ENCODE measurements at places on chromosomes 11 and 22.

- DNase-seq: no peak
Measured at GRCh38 chr11:19864141-19865140, 151.8 kb downstream of the NAV2 start.

DNA sequence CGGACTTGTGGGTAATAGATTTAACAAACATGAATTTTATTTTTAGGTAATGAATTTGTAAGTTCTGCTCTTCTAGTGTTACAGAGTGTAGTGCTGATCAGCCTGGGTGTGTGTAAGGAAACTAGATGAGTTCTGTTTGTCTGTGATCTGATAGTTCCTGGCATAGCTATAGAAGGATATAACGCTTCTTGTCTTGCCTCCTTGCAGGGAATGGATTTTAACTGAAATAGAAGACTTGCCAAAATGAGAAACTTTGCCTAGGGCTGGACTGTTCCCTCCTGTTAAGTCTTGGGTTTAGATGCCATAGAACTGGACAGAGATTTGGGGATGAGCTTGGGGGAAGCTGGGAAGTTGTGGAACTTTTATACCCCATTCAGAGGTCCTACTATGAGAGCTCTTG is 11.6 kb downstream of the CCDC81 start:
- no peak for DNase-seq

DNA sequence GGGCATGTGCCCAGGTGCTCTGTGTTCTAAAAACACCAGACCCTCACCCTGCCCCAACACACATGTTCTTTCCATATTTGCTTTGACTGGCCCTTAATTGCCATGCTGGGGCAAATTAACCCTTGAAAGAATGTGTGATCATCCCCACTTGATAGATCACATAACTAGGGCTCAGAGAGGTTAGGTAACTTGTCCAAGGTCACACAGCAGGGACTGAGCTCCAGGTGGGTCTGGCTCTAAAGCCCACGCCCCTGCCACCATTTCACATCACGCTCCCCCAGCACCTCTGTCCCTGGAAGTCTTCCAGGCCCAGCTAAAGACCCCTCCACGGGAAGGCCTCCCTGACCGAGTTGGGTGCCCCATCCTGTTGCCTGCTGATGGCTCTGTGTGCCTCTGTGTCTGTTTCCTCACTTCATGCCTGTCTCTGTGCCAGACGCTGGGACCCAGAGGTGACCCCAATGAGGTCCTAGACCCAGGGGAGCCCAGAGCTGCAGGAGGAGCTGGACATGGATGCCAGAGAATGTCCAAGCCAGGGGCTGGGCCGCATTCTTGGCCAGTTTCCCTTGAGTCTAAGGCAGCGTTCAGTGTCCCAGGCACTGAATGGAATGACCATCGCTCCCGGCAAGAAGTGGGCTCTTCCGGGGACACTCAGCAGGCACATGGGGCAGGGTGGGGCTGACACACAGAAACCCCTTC is 79.7 kb downstream of the MYO7A start:
- no peak for DNase-seq

DNA sequence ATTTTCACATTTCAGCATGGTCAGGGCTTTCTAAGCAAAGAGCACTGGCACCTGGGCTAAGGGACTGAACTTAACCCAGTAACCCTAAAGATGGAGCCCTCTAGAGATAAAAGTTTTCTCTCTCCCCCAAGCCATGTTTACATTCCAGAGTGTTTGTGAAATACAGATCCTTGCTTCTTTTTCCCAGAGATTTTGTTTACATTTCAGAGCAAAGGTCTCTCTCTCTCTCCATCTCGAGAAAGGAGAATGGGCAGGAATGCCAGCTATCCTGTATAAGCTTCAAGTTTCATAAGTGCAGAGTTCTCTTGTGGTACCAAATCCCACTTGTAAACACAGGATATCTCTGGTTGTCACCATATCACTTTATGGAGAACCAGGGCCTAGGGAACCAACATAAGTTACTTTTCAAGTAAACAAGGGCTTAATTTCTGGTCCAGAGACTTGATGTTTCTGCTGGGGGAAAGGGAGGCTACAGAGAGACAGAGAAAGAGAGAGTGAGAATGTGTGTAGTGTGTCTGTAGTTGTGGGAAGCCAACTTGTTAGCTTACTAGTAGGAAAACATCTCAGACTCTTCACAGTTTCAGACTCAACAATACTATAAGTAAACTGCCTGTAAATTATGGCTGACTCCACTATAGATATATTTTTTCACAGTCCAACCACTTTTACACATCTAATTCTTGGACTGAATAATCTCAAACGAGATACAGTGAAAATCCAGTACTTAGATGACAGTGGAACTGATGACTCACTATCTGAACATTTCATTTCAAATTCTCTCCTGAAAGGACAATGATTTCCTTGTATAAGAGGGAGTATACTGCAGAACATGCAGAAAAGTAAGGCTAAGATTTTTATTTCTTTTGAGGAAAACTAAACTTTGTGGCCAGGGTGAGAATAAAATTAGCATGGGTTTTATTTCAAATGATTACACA is 76.2 kb downstream of the ARHGAP32 start:
- DNase-seq: peak; percentile 17

GRCh38 chr11:28794405-28794804 is 686.2 kb downstream of the METTL15 start:
- DNase-seq: no peak

DNA sequence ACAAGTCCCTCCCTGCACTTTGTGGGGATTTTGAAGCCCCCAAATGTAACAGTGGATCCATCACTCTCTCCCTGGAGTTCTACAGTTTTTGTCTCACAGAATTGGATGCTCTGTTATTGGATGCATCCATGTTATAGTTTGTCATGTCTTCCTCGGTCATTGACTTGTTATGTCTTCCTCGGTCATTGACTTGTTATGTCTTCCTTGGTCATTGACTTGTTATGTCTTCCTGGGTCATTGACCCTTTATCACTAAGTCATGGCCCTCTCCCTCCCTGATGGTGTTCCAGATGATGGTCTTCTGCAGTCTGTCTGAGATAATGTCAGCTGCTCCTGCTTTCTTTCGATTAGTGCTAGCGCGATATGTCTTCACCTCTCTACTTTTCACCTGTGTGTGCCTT is 981.5 kb downstream of the BRD1 start:
- no peak for DNase-seq

GRCh38 chr22:20558534-20558933 is 51.1 kb downstream of the MED15 start:
- DNase-seq: no peak

DNA sequence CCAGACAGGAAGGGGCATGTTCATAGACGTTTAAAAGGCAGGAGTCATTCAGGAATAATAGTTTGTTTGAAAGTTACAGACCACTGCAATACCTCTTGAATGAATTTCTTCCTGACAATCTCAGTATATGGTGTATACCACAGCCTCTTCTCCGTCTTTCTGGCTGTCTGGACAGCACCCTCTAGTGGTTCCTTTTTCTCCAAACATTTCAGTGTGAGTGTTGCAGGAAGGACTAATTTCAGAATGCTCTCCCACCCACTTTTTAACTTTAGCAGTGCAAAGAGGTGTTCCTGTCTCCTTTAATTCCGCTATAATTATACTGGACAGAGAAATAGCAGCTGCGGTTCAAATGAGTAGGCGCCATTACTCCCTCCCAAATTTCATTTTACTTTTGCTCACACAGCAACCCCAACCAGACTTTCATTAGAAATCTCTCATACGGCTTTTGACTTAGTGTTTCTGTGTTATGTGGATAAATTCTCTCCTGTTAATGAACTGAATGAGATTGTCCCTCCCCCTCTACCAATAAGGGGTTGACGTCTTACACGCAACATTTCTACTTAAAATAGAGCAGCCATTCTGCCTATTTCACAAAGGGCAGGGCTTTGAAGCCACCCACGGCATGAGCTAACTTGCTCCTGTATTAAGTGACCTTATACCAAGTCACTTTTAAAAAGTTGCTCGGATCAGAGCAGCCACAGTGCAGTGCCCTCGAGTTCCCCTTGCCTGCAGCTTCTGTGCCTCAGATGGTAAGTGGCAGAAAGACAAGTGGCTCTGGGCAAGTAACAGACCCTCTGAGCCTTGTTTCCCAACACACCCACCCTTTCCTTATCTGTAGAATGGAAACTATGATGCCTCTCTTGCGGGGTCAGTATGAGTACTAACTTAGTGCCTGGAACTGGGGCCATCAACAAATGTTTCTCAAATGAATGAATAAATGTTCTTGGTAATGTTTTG is 368.6 kb downstream of the OPCML start:
- peak; percentile 17 for DNase-seq

DNA sequence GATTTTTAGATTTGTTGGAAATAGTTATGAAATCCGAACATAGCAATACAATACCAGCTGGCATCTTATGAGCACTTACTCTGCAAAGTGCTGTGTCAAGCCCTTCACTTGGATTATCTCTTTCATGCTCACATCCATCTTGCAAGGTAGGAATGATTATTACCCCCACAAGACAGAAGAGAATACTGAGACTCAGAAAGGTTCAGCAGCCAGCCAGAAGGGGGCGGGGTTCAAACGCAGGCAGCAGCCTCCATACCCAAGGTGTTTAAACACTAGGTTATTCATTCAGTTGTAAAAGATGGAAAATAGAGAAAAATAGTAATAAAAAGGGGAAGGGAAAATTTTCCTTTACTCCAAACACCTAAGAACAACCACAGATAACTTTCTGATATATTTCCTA is 158.5 kb downstream of the CCDC34 start:
- no peak for DNase-seq

DNA sequence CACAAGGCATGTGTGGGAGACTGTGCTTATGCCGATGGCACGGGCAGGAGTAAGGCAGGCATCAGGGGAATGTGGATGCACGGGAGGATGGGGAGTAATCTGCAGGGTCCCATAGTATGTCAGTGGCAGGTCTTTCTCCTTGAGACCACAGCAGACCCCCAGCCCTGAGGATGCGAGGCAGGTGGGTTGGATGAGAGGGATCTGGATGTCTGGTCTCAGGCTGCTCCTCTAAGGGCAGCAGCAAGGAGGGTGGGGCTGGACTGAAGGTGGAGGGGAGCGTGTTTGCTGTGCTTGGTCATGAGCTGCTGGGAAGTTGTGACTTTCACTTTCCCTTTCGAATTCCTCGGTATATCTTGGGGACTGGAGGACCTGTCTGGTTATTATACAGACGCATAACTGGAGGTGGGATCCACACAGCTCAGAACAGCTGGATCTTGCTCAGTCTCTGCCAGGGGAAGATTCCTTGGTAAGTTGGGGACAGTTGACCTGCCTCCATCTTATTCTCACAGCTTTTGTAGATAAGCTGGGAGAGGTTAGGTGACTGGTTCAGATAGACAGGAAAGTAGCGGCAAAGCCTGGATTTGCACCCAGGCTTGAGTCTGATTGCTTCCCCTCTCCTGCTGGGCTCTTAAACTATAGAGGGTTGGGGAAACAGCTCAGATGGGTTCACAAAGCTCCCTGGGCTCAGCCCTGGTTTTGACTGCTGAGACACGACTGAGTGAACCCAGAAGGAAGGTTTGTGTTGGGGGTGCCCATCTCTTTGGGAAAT is at the start of gene APOL1:
TSS of gene APOL1 (plus strand) at position 380 of the 769 bp plus-strand sequence. CDS start 1,823 bp downstream, outside the sequence.
- no peak for DNase-seq

DNA sequence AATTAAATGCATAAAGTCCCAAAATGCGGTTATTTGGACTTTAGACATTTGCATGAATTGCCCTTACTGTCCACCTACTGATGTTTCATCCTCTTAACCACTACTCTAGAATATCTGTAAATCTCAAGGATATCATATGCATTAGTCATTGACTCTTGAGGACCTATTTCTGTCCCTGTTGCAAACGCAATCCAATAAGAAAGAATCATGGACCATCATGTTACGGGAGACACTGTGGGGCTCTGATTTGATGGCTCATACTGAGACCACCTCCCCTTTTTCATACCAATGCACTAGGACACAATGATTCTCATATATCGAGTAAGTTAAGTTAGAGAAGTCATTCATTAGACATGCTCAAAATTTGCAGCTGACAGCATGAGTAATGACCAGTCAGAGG is 14.4 kb downstream of the POU2AF2 start:
- no peak for DNase-seq

GRCh38 chr11:66287211-66287888 is 1.6 kb downstream of the YIF1A start:
- DNase-seq: no peak

DNA sequence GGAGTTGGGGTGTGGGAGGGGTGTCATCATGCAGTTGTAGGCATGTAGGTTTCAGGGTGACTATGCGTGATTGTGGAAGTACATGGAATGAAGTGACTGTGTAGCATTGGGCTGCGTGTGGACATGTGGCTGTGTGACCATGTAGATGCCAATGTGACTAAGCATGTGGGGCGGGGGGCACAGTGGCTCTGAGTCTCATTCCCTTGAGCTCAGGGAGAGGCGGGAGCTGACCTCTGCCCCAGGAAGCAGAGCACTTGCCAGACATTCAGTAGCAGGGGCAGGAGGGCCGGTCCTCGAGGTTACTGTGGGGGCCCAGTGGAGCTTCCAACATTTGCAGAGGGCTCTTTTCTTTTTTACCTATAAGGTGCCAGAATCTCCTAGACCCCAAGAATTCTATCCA is 440 bp upstream of the KLHL35 start:
- no peak for DNase-seq

GRCh38 chr22:19143967-19144400 is 467 bp downstream of the ESS2 start:
- no peak for DNase-seq

GRCh38 chr11:86588566-86589090 is 83.8 kb downstream of the ME3 start:
- DNase-seq: no peak

DNA sequence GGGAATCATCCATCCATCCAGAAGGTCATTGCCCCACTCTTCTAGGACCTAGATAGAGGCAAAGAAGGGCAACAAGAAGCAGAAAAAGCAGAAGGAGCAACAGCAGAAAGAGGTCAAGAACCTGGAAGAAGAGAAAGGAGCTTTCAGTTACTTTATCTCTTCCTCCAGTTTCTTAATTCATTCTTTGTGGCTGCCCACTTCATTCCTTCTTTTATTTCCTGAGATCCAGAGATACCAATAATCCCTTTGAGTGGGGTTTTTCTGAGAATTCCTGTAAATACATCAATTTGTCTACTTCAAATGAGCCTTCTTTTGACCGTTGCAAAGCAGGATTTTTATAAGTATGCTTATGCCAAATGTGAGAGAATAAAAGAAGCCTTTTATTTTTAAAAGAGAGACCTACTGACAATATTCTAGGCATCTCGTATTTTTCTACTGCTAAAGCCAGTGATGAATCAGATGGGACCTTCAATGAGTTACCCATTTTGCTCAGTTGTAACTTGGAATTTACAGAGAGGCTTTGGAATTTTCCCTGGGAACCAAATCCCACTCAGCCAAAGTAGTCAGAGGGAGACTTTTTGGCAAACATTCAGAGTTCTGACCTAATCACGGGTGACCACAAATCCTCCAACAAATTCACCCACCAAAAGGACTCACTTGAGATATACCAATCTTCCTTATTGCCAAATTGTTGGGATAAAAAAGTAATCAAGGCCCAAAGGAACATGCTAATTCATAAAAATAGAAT is 54.9 kb downstream of the ZC3H12C start:
- peak; percentile 44 for DNase-seq

- no peak for DNase-seq
Measured at GRCh38 chr11:75420224-75421034, 12.6 kb downstream of the KLHL35 start.

DNA sequence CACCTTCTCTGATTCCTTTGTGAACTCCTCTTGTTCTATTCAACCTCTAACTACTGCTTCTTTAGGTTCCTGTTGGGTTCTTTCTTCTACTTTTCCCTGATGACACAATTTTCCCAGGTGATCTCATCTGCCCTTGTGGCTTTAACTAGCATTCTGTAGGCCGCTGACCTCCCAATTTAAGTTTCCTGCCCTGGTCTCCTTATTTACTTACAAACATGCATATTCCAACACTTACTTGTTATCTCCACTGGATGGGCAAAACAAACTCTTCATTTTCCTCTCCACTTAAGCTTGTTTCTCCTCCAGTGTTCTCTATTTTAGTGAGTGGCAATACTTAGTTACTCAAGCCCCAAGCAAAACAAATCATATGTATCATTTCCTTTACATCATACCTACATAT is 734.5 kb downstream of the METTL15 start:
- DNase-seq: no peak
